Forelimb muscle (tissue), 1 donor: ENCODE measurements at places on chromosomes 3 and 15.
A peak's percentile ranks its signal among the peaks of the same experiment; 100 is the strongest.

- no peak for DNase-seq
Measured at GRCh38 chr3:42608581-42608980, 8.1 kb downstream of the NKTR start.

- DNase-seq: no peak
Measured at GRCh38 chr3:2390926-2391532, 292.4 kb downstream of the CNTN4 start.

DNA sequence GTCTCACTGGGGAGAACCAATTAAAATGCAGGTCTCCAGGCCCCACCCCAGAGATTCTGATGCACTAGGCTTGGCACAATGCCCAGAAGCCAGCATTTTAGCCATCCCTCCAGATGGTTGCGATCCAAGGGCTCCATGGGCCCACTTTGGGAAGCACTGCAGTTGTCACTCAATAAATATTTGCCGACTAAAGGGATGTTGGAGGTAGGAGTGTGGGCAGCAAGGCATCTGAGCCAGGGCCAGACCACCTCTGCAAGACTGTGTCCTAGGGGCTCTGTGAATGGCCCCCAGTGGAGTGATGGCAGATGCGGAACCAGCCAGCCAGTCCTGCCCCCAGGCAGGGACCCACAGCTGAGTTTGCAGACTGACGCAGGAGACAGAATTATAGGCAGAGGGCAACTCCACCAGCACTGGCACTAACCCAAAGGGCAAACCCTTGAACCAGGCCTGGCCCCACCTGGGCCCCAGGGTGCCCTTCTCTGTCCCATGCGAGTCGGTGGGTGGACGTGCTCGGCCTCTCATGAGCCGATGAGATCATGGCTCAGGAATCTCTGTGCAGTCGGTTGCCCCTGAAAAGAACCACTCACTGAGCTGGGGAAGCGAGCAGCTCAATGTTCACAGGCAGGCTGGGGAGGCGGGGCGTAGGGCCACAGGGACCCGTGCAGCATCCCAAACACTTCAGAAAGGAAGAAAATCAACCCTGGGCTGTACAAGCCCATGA is 49.7 kb downstream of the SEMA5B start:
- DNase-seq: no peak

- no peak for DNase-seq
Measured at GRCh38 chr3:30476368-30477084, 129.9 kb upstream of the TGFBR2 start.

GRCh38 chr3:29181149-29181780 is 99.6 kb upstream of the RBMS3 start:
- DNase-seq: no peak

DNA sequence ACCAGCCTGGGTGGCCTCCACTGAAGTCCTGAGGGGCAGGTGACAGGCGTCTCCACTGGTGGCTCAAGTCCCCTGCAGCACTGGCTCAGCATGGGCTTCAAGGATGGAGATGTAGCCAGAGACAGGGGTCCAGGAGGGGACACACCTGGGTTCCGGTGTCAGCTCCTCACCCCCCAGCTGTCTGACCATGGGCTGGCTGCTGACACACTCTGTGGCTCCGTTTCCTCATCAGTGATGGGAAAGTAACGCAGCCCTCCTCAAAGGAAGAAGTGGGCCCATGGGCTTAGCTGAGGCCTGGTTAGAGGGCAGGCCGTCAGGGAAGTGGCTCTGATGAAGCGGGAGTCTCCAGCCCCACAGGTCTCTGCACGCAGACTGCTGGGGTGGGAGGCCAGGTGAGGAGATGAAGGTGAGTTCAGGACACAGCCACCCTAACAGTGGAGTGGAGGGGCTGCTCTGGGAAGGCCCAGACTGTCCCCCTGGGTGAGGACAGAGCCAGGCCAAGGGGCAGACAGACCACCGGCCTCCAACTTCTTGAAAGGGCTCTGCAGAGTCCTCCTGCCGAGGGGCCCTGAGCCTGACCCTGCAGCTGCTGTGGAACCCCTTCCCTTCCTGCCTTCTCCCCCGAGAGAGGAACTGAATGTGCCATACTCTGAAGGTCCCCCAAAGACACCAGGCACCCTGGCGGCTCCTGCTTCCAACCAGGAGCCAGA is 24.0 kb downstream of the PSTPIP1 start:
- no peak for DNase-seq

DNA sequence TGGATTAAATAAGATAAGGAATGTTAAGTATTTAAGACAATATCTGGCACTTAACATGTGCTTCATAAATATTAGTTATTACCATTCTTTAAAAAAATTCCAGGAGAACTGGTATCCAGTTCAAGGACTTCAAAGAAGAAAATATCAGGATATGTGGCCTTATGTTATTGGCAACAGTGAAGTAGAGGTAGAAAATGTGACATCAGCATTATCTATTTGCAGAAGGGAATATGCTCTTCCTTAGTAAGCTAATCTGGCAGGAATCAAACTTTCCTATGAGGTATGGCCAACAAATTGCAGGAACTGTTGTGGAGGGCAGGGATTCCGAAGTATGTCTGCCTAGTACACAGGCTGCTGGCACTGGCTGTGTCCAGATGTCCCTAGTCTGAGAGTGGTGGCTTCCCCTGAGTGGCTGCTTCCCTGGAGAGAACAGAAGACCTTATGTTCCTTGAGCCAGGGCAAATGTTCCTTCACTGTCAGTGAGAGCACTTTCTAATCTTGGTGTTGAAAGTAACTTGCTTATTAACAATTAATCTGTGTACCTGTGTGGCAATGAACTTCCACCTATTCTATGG is 351.7 kb upstream of the THRB start:
- no peak for DNase-seq

- no peak for DNase-seq
Measured at GRCh38 chr3:11131371-11131770, 22.9 kb upstream of the HRH1 start.

DNA sequence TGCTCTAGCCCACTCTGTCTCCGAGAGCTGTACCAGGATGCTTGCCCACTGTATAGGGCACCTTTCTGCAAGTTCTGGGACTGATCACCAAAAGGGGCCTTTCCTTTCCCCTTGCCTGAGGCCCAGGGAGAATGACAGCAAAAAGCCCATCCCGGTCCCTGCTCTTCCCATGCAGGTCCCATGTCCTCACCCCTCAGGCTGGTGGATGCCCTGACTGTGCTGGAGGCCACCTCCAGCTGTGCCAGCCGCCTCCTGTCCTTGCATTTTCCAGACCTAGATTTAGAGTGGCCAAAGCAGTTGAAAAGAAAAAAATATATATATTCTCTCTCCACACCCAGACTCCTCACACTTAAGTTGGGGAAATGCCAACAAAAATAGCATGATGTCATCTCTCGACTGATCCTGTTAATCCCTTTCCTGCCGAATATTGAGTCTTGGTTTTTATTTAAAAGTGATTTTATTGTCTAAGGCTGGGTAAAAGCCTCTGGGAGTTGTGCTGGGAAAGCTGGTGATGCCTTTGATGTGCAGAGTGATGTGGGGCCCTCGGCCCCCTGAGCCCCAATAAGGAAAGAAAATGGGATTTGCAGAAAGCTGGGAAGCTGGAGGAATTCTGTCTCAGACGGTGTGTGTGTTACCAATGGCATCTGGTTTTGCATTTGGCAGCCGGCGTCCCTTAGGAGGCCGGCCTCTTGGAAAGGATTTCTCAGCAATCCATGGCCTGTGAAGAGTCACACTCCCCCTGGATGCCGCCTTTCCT is 29.3 kb upstream of the TPM1 start:
- peak; percentile 44 for DNase-seq

DNA sequence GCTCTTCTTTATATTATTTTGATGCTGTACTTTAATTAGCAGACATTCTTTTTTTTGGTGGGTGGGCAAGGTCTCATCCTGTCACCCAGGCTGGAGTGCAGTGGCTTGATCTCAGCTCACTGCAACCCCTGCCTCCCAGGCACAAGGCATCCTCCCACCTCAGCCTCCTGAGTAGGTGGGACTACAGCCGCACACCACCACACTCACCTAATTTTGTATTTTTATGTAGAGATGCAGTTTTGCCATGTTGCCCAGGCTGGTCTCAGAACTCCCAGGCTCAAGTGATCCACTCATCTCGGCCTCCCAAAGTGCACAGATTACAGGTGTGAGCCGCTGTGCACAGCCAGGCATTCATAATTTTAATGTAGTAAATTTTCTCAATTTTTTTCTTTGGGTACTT is 608.1 kb downstream of the ZNF385D start:
- no peak for DNase-seq

- DNase-seq: no peak
Measured at GRCh38 chr3:168239287-168239686, 143.6 kb upstream of the GOLIM4 start.

- DNase-seq: no peak
Measured at GRCh38 chr15:58515807-58516206, 84.0 kb downstream of the LIPC start.

GRCh38 chr3:125334675-125335560 is 40.2 kb downstream of the ZNF148 start:
- DNase-seq: no peak

- DNase-seq: no peak
Measured at GRCh38 chr3:158152186-158152585, 42.3 kb downstream of the RSRC1 start.

DNA sequence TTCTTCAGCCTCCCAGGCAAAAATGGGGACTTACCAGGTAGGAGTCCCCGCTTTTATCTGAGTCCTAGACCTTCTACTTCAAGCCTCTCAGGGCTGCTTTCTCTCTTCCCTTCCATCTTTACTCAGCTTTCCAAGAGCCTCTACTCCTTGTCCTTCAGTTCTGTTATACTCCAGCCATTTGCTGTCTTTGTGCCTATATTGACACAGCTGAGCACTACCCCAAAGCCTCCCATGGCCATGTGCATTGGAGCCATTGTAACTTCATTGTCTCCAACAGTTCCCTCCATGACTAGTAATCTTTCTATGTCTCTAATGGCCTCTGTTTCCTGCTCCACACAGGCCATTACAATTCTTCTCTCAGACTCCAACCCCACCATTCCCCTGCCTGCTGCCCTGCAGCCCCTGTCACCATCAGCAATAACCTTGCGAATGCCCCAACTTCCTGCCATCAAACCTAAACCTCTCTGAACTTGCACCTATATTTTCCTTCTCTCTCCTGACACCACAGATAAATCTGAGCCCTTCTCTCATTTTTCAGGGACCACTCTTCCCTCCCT is 77.9 kb upstream of the ADPGK start:
- no peak for DNase-seq

- DNase-seq: no peak
Measured at GRCh38 chr15:52737720-52738119, 52.4 kb downstream of the ONECUT1 start.

DNA sequence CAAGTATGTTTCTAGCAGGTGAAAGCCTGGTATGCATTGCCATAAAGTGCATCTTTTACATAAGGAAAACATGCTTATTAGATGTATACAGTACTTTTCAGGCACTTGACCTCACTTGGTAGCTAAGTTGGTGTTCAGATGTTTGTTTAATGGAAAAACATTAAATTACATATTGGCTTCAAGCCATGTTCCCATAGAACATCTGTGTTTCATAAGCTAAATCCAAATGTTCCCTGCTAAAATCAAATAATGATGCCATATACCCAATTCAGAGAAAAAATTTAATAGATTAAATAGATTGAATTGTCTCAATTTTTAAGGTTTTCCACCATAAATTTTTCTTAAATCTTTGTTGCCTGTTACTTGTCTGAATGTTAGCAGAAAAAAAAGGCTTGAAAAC is 19.1 kb upstream of the RPL22L1 start:
- DNase-seq: no peak

GRCh38 chr3:67791620-67792019 is 137.2 kb upstream of the SUCLG2 start:
- DNase-seq: no peak

GRCh38 chr3:29565236-29565635 is 284.4 kb downstream of the RBMS3 start:
- no peak for DNase-seq

DNA sequence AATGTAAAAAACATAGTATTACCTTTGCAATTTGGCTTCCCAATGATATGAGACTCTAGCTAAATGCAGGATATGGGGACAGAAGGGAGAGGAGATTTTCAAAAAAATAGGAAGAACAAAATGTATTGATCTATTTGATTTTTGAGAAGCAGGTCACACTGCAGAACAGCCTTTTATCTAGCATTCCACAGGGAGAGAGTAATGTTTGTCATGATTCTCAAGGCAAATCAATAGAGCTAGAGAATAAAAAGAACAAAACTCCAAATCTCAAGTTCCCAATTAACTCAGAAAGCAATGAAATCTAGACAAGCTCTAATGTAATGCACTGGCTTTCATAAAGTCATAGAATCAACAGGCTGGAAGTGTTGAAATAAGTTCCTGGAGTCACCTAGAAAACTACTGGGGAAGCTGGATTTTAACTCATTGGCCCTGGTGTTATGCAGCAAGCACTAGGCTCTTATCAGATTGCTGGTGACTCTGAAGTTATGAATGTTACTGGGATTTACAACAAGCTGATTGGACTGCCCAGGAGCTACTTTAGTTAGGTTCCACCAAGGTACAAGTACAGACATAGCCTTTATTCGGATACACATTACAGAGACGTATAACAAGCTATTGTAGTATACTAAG is 442.8 kb downstream of the FGF12 start:
- DNase-seq: no peak

- no peak for DNase-seq
Measured at GRCh38 chr3:136792556-136793330, 26.2 kb upstream of the SLC35G2 start.

DNA sequence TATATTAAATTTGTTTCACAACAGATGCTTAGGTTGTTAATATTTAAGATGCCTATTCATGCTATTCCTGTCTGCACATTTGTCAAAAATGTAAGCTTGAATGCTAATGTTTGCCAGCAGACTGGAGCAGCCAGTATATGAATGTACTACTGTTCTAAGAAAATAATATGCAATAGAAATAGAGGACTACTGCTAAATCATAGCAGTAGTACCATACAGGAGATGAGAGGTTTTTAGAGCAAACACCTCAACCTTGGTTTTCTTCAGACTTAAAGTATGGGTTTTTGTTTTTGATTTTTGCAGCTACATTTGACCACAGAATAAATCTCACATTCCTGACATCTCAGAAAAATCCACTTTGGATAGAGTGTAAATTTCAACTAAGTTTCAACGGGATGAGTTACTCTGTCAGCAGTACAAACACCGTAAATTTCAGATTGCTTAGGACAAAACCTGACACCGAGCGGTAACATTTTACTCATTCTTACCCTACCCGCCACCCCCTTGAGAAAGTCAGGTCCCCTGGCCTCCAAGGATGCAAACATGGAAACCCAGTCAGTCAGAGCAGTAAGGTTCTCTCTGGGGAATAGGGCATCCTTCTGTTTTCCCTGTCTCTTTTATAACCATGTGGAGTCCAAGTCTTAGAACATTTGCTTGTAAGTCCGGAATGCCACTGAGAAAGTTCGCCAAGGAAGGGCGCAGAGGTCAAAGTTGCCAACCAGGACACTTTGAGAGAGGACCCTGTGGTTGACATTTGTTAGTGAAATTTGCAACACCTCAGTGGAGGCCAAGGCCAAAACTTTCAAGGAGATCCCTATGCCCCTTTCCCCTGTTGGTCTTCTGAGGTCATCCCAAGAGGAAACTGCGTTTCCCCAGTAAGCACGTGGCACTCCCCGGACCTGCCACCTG is 17.9 kb upstream of the SATB1 start:
- DNase-seq: no peak
